Stimulated activated CD4-positive, alpha-beta T cell treated with anti-CD3 and anti-CD28 coated beads, Interleukin-1b, Interleukin-23, amount 100 ng/mL, for 1 hour (primary cell): ENCODE measurements at places on chromosomes 4 and X.

GRCh38 chrX:1330605-1331004 lies 6.0 kb upstream of the IL3RA start:
- no peak for DNase-seq

- no peak for DNase-seq
Observed at GRCh38 chr4:7192252-7193029, at the start of gene SORCS2. Gene SORCS2, plus strand, starts transcription at chr4:7192538.

DNA sequence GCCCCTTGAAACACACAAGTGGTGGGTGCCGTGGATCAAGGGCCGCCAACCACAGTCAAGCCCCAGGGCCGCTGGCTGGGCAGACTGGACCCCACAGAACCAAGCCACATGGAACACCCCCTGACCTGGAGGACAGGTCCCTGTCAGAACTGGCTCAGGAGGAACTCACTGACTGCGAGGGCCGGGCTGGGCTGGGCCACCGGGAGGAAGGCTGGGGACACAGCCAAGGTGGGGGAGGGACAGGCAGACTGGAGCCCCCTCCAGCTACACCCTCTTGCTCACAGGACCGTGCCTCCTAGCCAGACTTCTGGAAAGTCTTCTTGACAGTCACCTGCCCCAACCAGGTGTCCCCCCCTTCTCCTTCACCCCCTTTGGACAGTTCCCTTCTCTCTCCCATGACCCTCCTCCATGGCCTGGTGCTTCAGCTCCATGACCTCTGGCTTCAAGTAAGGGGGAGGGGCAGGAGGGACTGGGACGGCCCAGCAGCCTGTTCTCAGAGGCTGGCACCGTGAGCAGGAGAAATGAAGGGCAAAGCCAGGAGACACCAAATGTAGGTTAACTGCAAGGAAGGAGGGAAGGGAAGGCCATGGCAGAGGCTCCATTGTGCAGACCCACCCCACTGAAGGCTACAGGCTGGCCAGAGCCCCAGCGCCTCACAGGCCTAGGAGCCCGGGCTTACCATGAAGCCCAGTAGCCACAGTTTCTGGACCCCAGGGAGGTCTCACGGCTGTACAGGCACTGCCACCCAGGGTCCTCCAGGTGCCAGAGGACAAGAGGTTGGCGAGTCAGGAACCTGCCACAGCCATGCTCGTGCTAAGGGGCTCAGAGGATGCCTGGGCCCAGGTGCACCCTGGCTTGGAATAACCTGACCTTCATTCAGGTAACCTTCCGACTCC lies 22.6 kb upstream of the DUSP9 start:
- no peak for DNase-seq

DNA sequence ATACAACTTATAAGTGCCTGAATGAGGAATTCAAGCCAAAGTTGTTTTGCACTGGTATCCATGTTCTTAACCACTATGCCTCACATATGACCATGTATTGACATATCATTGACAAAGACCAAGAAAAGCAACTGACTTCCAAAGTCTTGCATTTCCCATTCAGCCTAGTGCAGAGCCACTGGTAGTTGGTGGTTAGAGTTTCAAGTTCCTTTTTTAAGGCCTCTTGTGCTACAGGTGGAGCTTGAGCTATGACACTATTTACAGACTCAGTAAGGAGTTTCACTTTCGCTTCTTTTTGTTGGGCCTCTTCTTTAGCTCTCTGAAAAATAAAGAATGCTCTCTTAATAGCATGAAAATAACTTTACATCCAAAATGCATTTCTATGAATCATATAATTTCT lies 763.0 kb downstream of the DMD start:
- DNase-seq: no peak

DNA sequence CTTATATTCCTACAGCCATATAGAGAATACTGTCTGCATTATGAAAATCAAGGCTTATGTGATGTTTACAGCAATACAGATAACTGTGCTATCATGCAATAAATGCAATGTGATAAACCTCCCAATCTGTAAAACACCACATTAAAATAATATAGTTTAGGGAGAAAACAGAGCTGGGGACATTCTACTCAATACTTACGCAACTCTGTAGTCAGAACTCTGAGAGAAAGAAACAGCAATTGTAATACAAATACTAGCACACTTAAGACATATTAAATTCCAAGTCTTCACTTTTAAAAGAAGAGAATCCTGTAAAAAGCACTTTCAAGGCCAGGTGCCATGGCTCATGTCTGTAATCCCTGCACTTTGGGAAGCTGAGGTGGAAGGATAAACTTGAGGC lies 61.4 kb downstream of the ANKRD17 start:
- no peak for DNase-seq

DNA sequence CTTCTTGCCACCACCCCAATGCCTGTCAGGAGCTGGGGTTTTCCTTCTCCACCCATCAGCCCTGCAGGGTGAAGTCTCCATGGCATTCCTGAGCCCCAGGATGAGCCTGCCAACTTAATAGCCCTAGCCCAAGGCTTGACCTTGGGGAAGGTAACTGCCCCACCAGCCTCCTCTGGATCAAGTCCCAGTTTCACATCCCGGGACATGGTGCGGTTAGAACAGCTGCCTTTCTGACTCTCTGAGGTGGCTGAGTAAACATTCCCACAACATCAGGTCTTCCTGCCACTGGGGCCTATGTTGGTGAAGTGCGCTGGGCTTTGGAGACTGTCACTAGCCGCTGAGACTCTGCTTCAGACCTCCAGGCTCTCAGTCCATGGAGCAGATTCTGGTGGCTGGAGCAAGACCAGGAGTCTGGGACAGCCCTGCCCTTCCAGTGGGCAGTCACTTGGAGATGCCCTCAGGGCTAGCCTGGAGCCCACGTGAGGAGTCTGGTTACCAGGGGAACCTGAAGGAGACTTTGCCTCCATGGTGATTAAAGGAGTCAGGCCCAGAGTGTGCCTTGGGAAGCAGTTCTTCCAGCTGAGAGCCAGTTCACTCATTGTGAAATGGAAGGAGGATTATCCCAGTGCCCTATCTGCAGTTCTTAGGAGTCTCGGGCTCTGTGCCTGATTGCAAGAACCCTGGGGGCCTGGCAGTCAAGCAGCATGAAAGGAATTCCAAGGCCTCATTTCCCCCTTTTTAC lies 56.8 kb downstream of the SMIM20 start:
- DNase-seq: no peak

GRCh38 chr4:82786828-82787227 lies 11.8 kb downstream of the SCD5 start:
- no peak for DNase-seq

- no peak for DNase-seq
Observed at GRCh38 chr4:177717407-177717806, 275.2 kb upstream of the AGA start.

DNA sequence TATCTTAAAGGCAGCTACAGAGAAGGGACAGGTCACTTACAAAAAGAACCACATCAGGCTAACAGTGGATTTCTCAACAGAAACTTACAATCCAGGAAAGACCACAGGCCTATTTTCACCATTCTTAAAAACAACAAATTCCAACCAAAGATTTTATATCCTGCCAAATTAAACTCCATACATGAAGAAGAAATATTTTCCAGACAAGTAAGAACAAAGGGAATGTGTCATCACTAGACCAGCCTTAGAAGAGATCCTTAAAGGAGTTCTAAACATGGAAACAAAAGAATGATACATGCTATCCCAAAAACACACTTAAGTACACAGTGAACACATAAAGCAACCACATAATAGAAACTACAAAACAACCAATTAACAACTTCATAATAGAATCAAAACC lies 105.6 kb downstream of the ANXA10 start:
- no peak for DNase-seq

DNA sequence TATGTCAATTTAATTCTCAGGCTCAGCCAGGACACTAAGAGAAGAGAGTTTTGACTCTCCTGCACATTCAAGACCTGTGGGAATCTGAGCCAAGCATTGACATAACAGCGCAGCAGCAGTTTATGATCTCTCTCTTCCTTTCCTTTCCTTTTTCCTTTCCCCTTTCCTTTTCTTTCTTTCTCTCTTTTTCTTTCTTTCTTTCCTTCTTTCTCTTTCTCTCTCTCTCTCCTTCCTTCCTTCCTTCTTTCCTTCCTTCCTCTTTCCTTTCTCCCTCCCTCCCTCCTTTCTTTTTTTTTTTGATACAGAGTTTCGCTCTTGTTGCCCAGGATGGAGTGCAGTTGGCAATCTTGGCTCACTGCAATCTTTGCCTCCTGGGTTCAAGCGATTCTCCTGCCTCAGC lies 21.6 kb downstream of the SAT1 start:
- no peak for DNase-seq

DNA sequence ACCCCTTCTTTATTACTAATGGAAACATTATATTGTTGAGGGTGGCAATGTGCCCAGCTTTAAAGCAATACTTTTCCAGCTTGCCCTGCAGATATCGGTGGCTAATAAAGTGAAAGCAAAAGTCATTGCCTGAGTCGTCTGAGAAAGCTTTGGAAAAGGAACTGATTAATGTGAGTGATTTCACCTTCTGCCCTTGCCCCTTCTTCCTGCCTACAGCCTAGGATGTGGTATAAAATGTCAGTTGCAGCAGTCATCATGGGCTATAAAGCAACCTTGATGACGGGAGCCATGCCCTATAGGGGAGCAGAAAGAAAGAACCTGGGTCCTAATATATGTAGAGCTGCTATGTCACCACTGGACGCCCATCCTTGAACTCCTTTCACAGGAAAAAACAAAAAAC lies 132.4 kb upstream of the USP9X start:
- no peak for DNase-seq

DNA sequence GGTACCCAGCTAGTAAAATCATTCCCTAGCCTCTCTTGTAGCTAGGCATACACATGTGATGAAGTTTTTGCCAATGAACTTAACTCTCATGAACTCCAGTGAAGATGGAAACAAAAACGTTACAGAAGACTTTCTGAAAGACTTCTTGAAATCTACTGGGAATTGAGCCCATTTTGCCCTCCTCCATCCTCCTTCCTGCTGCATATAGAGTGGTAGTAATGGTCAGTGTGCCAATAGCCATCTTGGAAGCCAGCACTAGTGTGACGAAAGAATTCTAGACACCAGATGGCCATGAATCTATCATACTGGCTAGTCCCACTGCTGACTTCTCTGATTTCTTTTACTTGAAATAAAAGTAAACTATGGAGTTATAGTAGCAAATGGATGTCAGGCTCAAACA lies 30.9 kb upstream of the PPA2 start:
- no peak for DNase-seq

- no peak for DNase-seq
Observed at GRCh38 chr4:94160774-94161173, 46.9 kb upstream of the SMARCAD1 start.

DNA sequence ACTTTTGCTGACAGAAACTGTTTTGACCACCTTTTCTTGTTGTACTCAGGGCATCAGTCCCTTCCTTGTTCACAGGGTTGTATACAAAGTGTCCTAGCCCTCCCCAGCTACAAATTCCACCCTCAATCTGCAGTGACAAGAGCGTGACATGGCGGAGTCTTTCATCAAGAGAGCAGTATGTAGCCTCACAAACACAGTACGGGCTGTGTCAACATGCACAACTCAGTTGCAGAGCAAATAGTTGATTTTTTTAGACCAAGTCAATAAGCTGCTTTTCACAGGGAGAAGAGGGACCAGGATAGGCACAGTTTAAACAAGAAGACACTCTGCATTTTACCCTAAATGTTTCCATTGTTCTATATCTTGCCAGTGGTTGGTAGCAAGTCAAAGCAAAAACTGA lies 8.6 kb upstream of the HS6ST2 start:
- DNase-seq: no peak

- DNase-seq: no peak
Observed at GRCh38 chr4:152870606-152871005, 65.5 kb upstream of the FHDC1 start.

- no peak for DNase-seq
Observed at GRCh38 chr4:4564522-4564921, 22.7 kb upstream of the STX18 start.

DNA sequence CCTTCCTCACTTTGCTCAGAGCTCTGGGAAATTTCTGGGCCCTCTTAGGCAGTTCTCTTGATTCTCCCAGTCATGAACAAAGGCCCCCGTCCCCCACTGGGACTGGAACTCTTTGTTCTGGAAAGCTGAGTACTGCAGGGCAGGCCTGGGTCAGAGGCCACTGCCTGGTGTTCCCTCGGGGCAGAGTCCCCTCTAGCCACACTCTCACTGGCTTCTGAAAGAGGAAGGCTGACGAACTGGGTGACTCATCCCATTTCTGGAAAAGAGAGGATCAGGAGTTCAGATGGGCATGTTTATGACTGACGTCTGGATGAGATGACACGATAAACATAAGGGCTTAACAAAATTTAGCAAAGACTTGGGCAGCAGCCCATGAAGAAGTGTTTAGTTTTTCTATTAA lies 47.7 kb downstream of the DDX3X start:
- DNase-seq: no peak

DNA sequence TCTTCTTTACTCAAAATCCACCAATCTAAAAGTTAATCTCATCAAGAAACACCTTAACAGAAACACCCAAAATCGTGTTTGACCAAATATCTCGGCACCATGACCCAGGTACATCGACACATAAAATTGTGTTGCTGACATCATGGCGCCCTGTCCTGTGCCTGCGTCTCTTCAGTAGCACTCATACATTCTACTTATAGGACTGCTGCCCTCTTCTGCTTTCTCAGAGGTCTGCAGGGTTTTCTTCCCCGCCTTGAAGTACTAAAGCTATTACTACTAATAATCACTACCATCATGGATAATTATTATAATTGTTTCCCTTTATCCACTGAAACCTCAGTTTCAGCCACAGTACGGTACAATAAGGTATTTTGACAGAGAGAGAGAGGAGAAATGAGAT lies 1403.1 kb upstream of the TENM3 start:
- DNase-seq: no peak

GRCh38 chr4:165813606-165814005 lies 59.4 kb upstream of the TLL1 start:
- DNase-seq: no peak

- no peak for DNase-seq
Observed at GRCh38 chr4:38666766-38667084, 2.7 kb downstream of the KLF3 start.

DNA sequence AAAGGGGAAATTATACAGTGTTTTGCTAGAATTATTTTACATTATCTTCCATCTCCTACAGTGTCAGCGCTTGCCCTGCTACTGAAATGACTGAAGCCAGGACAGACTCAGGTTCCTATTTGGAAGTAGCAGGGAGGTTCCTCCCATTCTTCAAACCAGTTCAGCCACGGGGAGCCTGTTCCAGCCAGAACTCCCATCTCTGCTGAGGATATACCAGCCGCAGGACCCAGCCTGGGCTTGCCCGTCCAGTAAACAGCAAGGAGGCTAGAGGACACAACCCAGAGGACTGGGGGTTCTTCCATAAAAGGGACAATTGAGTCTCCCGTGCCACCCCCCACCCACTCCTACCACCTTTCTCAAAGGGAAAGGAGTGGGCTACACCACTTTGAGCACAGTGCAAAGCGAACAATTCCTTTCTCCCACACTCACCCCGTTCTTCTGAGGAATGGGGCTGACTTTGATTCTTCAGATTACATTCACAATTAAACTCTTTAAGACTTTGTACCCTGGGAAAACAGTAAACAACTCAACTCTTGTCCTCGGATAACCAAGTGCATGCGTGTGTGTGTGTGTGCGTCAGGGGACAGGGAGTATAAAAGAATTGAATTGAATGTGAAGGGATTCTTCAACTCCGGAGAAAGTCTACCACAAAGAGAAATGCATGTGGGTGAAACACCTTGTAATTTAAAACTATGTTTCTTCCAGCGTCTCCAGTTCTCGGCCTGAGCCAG lies 31.0 kb upstream of the PPARGC1A start:
- DNase-seq: no peak

GRCh38 chrX:31397119-31397518 lies 325.3 kb upstream of the FTHL17 start:
- no peak for DNase-seq

GRCh38 chr4:17889692-17890091 lies 78.9 kb downstream of the NCAPG start:
- DNase-seq: no peak

GRCh38 chr4:182179751-182180150 lies 63.5 kb upstream of the TENM3 start:
- no peak for DNase-seq
